Activated naive CD8-positive, alpha-beta T cell treated with anti-CD3 and anti-CD28 coated beads, Interleukin-2, amount 10 ng/mL, durations not matched to agents 7 days and 5 days (primary cell): ENCODE measurements at places on chromosomes 4 and X.
A peak's percentile ranks its signal among the peaks of the same experiment; 100 is the strongest.

DNA sequence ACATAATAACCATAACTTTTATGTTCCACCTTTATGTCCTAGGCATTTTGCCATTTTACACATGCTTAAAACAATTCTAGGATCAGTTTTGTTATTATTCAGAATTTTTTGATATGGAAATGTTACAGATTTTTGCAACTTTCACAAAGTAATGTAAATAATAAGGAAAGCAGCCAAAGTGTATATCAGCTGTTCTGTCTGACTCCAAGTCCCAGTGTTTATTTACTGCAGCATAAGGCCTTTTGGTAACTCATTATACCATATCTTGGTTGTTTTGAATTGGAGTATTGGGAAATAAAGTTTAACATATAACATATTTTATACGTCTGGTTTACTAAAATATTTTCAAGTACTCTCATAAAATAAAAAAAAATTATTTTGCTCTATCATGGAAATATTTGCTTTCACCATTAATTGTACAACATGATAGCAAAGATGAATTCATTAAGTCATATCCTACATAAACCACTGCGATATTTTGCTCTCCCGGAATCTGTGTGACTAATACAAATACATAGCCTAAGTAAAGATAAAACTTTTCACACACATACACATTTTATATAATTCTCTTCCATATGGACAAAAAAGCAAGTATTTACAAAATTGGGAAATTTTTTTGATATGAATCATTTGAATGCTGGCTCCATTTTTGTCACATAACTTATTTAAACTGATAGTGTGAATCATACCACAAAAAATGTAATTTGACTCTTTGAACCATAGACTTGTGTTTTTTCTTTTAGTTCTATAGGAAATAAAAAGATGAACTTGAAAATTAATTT, 399.0 kb downstream of the PABPC4L start:
- H3K4me1 ChIP-seq, result no peaks in the 10 kb centered on the region
- no peak for DNase-seq
- H3K27ac ChIP-seq, result no peak overlapping the region
- no peaks in the 10 kb centered on the region for H3K27me3 ChIP-seq
- H3K36me3 ChIP-seq, result no peaks in the 10 kb centered on the region
- no peak overlapping the region for H3K4me3 ChIP-seq

DNA sequence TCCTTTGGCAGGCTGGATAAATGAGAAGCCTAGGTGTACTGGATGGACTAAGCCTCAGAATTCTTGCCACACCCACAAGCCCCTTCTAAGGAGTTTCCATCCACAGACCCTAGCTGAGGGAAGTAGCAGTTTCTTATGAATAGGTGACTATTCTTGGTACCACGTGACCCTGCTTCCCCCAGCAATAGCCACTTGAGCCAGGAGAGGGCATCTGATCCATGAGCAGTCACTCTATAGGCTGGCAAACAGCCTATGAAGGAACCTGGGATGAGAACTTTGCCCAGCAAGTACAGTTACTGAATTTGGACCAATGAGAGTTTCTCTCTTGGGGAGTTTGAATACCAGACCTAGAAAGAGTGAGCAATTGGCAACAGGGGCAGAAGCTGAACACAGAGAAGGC, 84.0 kb downstream of the RTL9 start:
- no peak overlapping the region for H3K4me3 ChIP-seq
- no peak for DNase-seq
- no peaks in the 10 kb centered on the region for H3K36me3 ChIP-seq
- H3K27me3 ChIP-seq, result peaks cover 13% of the 10 kb centered on the region
- no peaks in the 10 kb centered on the region for H3K4me1 ChIP-seq
- H3K27ac ChIP-seq, result no peak overlapping the region

DNA sequence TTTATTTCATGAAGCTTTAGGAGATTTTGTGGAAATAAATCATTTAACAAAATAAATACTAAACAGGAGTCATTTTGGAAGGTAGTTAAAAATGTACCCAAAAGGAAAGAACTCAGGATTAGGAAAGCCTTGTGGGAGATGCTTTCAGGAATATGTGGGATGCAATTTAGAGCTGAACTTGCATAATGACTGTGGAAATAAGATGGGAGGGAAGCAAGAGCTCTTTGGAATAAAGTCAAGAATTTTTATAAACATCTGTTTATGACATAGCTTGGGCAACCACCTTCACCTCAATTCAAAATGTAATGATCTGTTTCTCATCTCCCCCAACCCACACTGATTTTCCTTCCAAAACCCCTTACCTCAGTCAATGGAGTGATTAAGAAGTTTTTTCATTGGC, 623.8 kb downstream of the FAT4 start:
- H3K4me3 ChIP-seq, result no peak overlapping the region
- H3K27me3 ChIP-seq, result no peaks in the 10 kb centered on the region
- no peaks in the 10 kb centered on the region for H3K4me1 ChIP-seq
- DNase-seq, result no peak

- DNase-seq, result no peak
- H3K4me3 ChIP-seq, result no peak overlapping the region
- H3K4me1 ChIP-seq, result no peaks in the 10 kb centered on the region
- peaks cover 11% of the 10 kb centered on the region for H3K27me3 ChIP-seq
- H3K36me3 ChIP-seq, result no peaks in the 10 kb centered on the region
These were observed 37.4 kb upstream of the ARHGAP6 start for GRCh38 chrX:11702965-11703631.

- H3K4me3 ChIP-seq, result peak overlapping the region; percentile 69
- H3K36me3 ChIP-seq, result no peaks in the 10 kb centered on the region
- H3K27me3 ChIP-seq, result no peaks in the 10 kb centered on the region
- H3K27ac ChIP-seq, result peak overlapping the region; percentile 69
These were observed 39.0 kb upstream of the SLC7A3 start for GRCh38 chrX:70969635-70970481.

- DNase-seq, result no peak
- no peaks in the 10 kb centered on the region for H3K27me3 ChIP-seq
- H3K27ac ChIP-seq, result no peak overlapping the region
- H3K4me3 ChIP-seq, result no peak overlapping the region
These were observed 9.1 kb downstream of the OCRL start for GRCh38 chrX:129549124-129549523.

DNA sequence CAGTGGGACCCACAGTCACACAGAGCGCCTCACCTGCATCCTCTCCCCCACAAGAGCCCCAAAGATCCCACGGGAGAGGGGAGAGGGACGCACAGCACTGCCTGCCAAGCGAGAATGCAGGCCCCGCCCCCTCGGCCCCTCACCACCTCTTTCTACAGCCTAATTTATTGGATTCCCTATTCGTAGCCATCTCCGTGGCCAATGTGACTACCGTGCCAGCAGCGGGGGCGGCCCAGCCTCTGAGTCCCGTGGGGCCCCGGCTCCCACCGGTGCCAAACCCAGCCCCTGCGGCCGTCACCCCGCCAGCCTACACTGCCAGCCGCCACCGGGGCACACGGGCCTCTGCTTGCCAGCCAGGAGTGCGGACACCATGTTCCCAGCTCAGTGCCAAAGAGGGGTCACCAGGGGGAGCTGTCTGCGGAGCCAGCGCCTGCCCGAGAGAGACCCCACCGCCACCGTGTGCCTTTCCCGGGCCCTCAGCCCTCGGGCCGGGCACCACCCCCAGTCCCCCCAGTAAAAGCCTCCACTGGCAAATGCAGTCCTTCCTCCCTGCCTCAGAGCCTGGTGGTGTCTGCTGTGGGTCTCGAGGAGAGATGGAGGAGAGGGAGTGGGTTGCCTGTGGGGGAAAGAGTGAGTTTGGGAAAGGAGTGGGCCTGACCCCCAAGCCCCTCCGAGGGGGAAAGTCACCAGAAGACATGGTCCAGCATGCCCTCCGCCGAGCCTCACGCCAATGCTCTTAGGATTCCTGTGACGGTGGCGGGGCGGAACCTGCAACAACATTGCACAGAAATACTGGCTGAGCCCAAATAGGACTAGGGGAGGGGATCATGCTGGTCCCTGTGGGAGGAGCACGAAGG, 19.6 kb upstream of the PLXNB3 start:
- H3K4me1 ChIP-seq, result peaks cover 12% of the 10 kb centered on the region
- peaks cover 3% of the 10 kb centered on the region for H3K36me3 ChIP-seq

GRCh38 chrX:44401151-44401550, 57.7 kb upstream of the EFHC2 start:
- H3K4me1 ChIP-seq, result no peaks in the 10 kb centered on the region
- H3K36me3 ChIP-seq, result no peaks in the 10 kb centered on the region
- no peaks in the 10 kb centered on the region for H3K27me3 ChIP-seq

DNA sequence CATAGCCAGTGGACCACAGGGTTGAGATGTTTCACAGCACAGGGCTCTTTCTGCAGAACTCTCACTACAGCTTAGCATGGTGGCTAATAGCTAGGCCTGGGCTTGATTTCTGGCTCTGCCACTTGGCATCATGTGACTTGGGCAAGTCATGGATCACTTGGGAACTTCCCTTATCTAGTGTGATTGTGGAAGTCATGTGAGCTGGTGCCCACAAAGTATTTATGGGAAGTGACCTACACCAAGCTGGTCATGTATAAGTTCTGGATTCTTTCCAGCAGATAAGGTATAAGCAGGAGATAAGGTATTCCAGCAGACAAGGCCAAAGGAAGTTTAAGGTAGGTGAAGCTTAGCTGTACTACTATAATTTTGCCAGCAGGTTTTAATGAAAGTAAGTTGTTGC, 61.0 kb downstream of the REELD1 start:
- no peak overlapping the region for H3K4me3 ChIP-seq
- H3K27me3 ChIP-seq, result no peaks in the 10 kb centered on the region
- H3K4me1 ChIP-seq, result no peaks in the 10 kb centered on the region
- no peak overlapping the region for H3K27ac ChIP-seq
- H3K36me3 ChIP-seq, result no peaks in the 10 kb centered on the region
- no peak for DNase-seq

- peaks cover 3% of the 10 kb centered on the region for H3K4me1 ChIP-seq
- H3K27me3 ChIP-seq, result peaks cover 35% of the 10 kb centered on the region
- H3K27ac ChIP-seq, result no peak overlapping the region
- H3K36me3 ChIP-seq, result no peaks in the 10 kb centered on the region
- peak overlapping the region; percentile 39 for H3K4me3 ChIP-seq
These were observed 1.0 kb upstream of the IL13RA1 start for GRCh38 chrX:118726396-118726795.

DNA sequence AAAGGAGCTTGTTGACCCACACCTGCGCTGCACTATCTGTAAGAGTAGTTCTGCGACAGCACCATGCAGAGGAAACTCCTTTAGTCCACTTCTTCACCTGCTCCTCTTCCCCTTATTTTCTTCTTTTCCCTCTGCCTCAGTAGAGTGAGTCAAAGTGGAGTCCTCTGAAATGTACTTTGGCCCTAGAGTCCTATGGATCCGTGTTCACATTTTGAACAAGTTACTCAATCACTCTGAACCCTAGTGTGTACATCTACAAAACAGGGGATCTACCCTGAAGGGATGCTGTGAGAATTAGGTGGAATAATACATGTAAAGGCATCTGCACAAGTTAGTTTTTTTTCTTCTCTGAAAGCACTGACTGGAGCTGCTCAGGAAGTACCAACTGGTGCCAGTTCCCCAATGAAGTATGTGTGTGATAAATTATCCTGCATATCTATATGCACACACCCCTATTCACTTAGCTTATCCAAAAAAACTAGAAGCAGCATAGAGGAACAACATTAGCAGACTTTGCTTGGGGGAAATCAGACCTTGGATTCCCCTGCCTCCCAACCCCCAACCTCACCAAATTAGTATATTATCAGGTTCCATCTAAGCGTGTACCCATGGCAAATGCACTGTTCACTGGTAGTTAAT, 118.5 kb upstream of the FAM9C start:
- H3K27me3 ChIP-seq, result no peaks in the 10 kb centered on the region
- H3K4me1 ChIP-seq, result peaks cover 5% of the 10 kb centered on the region
- peaks cover 7% of the 10 kb centered on the region for H3K36me3 ChIP-seq
- no peak overlapping the region for H3K27ac ChIP-seq
- DNase-seq, result no peak

- no peaks in the 10 kb centered on the region for H3K4me1 ChIP-seq
- no peaks in the 10 kb centered on the region for H3K27me3 ChIP-seq
- H3K27ac ChIP-seq, result no peak overlapping the region
- DNase-seq, result no peak
- H3K36me3 ChIP-seq, result no peaks in the 10 kb centered on the region
- H3K4me3 ChIP-seq, result no peak overlapping the region
These were observed 27.9 kb downstream of the FGF13 start for GRCh38 chrX:138683600-138683999.

- H3K4me1 ChIP-seq, result peaks cover 27% of the 10 kb centered on the region
- DNase-seq, result no peak
- H3K4me3 ChIP-seq, result peak overlapping the region; percentile 90
- no peaks in the 10 kb centered on the region for H3K27me3 ChIP-seq
- H3K27ac ChIP-seq, result peak overlapping the region; percentile 18
These were observed 2.1 kb downstream of the NAF1 start for GRCh38 chr4:163164591-163164990.

GRCh38 chr4:7399440-7400234, 35.1 kb downstream of the PSAPL1 start:
- no peaks in the 10 kb centered on the region for H3K4me1 ChIP-seq
- H3K4me3 ChIP-seq, result no peak overlapping the region
- H3K27me3 ChIP-seq, result peaks cover 17% of the 10 kb centered on the region
- no peak overlapping the region for H3K27ac ChIP-seq
- DNase-seq, result no peak
- no peaks in the 10 kb centered on the region for H3K36me3 ChIP-seq

DNA sequence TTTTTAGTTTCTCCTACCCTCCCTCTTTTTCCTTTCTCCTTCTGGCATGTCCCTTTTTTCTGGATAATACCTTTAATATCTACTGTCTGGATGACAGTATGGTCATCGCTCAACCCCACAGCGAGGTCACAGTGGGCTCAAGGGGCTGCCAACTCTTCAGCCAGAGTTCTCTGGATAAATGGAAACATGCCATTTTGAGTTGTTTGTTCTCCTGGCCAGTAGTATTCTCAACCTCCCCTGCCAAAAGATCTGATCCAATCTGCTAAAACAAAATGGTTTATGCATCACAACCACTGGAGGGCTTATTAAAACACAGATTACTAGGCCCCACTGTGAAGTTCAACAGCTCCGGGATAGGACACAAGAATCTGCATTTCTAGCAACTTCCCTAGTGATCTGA, 5.0 kb upstream of the LAMP2 start:
- no peaks in the 10 kb centered on the region for H3K27me3 ChIP-seq
- peaks cover 3% of the 10 kb centered on the region for H3K4me1 ChIP-seq
- no peak overlapping the region for H3K27ac ChIP-seq
- no peak overlapping the region for H3K4me3 ChIP-seq
- DNase-seq, result no peak
